ENCODE measurements at places on chromosomes 5 and 9.

DNA sequence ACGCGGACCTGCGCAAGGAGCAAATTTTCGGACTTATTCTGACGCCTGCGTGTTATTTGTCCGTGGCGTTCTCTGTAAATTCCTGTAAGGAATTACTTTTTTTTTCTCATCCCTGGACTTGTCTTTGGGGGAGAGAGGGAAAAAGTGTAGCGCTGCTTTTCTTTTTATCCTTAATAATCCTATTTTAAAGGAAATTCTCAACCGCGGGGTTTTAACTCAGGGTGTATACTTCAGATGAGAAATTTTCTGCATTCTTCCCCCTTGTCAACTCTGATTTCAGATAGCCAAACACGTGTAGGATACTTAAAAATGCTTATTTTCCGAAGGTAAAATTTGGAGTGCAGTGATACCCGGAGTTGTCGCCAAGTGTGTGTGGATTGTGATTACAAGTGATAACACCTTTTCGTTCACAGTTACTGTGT, 853 bp downstream of the DCP2 start:
- no peak for DNase-seq

GRCh38 chr9:34929506-34930102, 28.5 kb upstream of the PHF24 start:
- peak; percentile 11 for DNase-seq

DNA sequence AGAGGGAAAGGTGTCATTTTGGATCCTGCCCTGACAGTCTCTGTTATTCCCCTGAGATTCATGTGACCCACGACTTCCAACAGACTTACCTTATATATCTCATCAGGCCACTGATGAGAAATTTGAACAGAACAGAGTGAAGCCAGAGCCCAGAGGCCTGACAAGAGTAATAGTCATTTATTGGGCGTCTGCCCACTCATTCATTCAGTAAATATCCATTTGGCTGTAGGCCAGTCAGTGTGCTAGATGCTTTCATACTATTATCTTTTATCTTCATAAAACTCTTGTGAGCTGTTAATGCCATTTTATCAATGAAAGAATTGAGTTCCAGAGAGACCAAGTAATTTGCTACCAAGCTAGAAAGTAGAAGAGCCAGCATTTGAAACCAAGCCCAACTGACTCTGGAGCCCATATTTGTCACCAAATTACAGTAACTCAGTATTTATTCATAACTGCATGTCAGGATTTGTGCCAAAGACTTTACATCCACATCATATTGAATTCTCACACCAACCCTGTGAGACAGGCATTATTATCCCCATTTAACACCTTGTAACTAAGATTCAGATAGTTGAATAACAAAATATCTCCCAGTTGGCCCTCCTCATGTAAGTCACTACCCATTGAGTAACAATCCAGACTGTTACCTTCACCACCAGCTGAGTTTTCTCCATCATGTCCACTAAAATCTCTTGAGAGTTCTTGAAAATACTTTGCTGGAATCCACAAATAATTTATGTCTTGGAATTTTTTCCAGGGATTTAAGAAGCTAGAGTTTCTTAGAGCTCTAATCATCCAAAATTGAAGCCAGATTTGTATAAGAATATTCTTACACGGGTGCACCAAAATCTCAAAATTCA, 2.5 kb downstream of the PTPDC1 start:
- DNase-seq: no peak

DNA sequence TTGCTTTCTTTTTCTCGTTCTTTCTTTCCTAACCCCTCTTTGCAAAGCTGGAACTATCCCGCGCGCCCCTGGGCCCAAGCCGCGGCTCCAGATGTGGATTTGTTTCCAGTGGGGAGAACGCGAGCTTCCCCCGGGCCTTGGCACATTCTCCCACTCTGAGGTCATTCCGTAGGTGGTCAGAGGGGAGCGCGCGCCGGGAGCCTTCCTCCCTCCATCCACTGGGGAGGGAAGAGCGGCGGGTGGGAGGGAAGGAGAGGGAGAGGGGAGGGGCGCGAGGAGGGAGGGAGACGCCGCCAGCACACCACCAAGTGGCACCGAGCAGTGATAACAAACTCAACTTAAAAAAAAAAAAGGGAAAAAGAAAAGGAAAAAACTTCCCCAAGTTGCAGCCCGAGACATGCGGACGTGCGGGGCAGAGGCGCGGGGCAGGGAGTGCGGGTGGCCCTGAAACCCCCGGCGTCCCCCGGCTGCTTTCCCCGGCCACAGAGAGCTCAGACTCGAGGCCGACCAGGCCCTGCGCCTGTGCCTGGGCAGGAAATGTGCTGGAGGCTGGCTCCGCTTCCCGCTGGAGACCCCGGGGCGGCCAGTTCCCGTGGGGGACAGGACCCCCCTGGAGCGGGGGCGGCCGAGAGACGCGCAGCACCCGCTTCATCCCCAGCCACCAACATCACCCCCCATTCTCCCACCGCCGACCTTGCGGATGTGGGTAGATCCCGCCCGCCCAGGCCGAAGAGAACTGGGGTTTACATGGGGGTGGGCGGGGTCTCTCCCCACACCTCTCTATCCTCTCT, 3.1 kb downstream of the IER5L start:
- peak; percentile 76 for DNase-seq

DNA sequence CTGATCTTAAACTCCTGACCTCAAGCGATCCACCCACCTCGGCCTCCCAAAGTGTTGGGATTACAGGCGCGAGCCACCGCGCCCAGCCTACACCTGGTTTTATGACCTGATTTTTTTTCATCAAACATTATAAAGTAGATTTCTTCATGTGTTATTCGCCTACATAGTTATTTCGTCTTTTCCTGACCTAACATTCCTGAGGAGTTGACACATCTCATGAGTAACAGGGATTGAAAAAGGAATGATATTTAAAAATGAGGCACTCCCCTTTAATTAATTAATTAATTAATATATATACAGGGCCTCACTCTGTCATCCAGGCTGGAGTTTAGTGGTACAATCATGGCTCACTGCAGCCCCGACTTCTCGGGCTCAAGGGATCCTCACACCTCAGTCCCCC, 20.2 kb upstream of the MTMR12 start:
- DNase-seq: no peak

GRCh38 chr5:407801-408268, 35.1 kb upstream of the EXOC3 start:
- DNase-seq: no peak

DNA sequence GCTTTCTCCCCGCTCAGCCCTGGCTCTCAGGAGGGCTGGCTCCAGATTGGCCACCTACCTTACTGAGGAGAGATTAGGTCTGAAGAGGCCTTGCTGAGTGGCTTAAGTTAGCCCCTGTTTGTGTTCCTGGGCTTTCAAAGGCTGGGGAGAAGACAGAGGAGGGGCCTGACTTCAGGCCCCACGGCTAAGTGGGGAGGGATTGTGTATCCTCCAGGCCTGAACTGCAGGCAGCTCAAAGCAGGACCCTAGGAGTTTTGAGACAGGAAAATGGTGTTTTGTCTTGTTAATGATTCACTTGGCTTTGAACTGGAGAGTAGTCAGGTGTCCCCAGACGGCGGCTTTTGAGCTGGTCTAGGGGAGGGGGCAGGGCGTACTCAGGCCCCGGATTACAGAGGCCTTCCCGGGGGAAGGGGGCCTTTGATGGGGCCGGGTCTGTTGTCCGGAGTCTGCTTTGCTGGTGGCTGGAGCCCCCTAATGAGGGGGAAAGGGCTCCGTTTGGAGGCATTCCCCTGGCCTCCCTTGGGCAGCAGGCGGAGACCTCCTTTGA, 162.0 kb upstream of the SMIM23 start:
- DNase-seq: no peak

- DNase-seq: no peak
Measured at GRCh38 chr5:42887097-42887496, 75.4 kb upstream of the SELENOP start.

DNA sequence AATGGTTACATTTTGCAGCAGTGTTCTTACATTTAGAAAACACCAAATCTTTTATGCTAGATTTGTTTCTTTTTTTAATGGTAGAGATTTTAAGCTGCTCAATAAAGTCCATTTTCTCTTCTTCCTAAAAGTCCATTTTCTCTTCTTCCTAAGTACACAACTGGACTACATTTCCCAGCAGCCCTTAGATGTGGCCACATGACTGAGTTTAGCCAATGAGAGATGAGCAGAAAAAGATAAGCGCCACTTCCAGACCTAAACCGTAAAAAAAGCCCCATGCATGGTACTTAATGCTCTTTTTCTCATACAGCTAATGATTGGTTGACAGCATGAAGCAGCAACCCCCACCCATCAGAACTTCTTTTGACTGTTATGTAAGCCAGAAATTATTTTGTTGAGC, 206.7 kb downstream of the FAM114A2 start:
- peak; percentile 19 for DNase-seq

DNA sequence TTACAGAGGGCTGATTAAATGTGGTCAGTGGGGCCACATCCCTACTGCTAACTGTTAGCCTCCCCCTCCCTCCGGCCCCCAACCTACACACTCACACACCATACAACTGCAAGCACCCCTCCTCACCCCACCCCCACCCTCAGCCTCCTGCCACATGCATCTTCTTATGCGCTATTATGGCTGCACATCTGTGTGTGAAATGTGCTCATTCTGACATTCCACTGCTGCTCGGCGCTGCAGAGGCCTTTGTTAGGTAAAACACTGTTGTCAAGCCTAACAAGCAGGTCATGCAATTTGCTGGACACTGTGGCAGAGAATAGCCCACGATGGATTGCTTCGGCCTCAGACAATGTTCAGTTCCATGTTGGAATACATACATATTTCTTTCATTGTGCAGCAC, 173.6 kb downstream of the NR2F1-AS1 start:
- no peak for DNase-seq

GRCh38 chr5:14267991-14268708, 125.0 kb downstream of the TRIO start:
- DNase-seq: peak; percentile 93

GRCh38 chr5:152188251-152188650, 216.8 kb downstream of the NMUR2 start:
- DNase-seq: no peak

DNA sequence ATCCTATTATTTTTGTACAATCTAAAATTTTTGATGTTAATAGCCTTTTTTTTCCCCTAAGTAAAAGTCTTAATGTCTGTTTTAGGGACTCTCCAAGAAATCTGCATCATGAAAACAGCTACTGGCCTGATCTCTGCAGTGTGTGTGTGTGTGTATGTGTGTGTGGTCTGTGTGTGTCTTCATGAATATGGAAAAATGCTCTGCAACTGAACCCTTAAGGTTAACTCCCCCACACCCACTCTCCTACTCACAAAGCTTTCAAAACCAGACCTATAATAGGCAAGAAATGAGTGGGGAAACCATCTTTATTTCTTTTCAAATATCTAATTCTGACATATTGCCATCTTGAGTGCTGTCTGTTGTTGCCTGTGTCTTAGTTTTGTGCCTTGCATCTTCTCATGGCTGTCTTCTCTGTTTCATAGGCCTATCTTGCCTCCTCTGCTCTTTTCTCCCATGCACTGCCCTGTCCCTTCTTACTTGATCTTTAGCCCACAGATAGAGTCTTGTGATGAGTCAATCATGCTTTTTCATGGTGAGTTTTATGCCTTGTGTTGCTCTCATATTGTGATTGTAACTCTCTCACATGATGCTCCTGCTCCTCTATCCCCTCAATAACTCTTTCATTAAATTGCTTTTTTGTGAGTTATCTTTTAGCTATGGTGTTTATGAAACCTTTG, 68.3 kb downstream of the CHSY3 start:
- no peak for DNase-seq

- DNase-seq: no peak
Measured at GRCh38 chr9:106885451-106885850, 22.5 kb downstream of the ZNF462 start.

Measured in NCI-H460 (cell line).